ENCODE measurements at places on chromosomes 5 and 9.

DNA sequence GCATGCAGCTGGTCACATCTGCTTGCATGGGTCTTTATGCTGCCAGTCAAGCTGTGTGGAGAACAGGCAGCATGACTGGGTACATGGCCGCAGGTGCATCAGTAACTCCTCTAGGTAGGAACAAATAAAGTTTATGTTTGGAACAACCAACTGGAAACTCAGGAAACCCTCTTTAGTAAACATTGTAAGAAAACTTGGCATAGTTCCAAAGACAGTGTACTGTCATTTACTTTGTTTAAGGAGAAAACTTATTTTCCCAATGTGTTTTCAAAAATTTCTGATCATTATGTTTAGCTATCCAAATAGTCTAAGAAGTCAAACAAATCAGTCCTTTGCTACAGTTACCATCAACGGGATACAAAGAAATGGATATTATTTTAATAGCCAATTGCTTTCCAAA, 386.0 kb downstream of the CHSY3 start:
- DNase-seq, result peak; percentile 20

DNA sequence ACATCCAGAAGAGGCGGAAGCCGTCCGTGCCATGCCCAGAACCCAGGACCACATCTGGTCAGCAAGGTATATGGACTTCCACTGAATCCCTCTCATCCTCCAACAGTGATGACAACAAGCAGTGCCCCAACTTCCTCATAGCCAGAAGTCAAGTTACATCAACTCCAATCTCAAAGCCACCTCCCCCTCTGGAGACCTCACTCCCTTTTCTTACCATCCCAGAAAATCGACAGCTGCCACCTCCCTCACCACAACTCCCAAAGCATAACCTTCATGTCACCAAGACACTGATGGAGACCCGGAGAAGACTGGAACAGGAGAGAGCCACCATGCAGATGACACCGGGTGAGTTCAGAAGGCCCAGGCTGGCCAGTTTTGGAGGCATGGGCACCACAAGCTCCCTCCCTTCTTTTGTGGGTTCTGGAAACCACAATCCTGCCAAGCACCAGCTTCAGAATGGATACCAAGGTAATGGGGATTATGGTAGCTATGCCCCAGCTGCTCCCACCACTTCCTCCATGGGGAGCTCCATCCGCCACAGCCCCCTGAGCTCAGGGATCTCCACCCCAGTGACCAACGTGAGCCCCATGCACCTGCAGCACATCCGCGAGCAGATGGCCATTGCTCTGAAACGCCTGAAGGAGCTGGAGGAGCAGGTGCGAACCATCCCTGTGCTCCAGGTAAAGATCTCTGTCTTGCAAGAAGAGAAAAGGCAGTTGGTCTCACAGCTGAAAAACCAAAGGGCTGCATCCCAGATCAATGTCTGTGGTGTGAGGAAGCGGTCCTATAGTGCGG, 130.3 kb upstream of the DMRT1 start:
- no peak for DNase-seq

DNA sequence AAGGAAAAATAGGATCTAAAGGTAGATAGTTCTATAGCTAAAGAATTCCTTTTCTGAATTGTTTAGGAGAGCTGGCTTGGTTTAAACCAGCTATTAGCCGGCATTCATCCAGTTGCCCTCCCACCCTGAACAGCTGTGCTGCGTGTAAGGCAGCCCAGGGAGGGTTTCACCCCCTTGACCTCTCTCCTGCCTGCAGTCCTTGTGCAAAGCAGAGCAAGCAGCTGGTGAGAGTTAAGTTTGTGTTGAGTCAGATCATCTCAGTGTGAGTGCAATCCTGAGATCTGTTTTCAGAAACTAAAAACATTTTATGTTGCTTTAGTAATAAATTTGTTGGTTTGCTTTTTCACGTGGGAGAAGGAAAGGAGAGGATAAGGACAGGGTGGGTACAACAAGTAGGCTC, 13.0 kb downstream of the SLC25A25 start:
- no peak for DNase-seq

- no peak for DNase-seq
These were observed 60.3 kb downstream of the ZNF354C start for GRCh38 chr5:179120421-179120861.

DNA sequence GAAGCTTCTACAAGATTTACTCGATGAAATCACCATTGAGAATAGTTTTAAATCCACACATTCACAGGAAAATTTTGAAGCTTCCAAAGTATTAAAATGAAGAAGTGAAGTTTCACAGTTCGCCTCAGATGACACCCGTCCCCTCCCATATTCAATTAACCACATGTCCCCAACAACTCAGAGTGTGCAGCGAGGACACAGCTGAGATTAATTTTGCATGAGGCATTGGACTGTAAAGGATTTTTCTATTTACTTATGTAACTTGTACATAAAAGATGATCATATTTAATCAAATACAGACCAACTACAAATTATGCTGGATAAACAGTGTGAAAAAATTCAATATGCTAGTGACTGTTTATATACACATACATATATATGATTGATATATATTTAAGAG, 84.7 kb upstream of the OLFM1 start:
- no peak for DNase-seq

DNA sequence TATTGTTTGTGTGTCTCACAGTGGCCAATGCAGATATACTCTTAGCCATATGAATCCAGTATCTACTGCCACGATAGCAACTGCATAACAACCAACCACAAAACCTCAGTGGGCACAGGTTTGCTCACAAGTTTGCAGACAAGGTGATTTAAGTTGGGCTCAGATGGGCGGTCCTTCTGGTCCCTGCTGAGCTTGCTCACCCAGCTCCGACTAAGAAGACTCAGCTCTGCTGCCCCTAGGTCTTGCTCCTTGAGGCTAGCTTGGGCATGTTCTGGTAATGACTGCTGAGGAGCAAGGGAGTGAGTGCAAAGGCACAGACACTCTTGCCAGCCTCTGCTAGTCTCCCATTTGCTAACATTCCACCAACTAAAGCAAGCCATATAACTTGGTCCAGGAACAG, 52.6 kb downstream of the MTX3 start:
- peak; percentile 96 for DNase-seq

DNA sequence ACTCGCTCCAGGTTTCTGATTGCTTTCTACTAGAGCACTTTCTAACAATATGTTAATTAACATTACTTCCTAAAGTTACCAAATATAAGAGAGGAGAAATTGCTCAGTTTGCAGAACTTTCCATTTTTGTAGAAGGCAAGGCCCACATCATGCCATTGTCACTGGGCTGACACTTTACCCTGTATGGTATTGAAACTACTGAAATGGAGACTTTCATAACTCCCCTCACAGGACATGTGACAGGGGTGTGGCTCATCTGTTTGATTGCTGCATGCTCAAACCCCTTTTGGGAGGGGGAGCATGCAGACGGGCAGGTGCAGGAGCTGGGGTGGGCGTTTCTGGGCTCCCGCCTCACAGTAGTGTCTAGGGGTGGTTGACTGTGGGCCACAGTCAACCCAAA, 206.3 kb upstream of the GHR start:
- DNase-seq, result no peak

GRCh38 chr5:133935667-133935940, 32.8 kb downstream of the C5orf15 start:
- no peak for DNase-seq

DNA sequence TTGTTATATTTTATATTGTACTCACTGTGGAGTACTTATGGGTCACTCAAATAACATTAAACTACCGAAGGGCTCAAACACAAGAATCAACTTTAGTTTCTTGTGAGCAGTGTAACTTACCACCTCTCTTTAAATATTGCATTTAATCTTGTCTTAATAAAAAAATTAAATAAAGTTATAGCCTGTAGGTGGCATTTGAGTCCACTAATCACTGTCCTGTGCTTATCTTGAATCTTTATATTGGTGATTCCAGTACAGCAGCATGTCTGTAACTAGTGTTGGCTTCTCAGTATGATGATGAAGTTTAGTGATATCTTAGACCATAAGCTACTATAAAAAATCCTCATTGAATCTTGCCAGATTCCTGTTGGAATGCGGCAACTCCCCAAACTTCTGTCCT, 313.8 kb downstream of the FAM170A start:
- peak; percentile 17 for DNase-seq
